ENCODE measurements at places on chromosomes 11 and 22.

DNA sequence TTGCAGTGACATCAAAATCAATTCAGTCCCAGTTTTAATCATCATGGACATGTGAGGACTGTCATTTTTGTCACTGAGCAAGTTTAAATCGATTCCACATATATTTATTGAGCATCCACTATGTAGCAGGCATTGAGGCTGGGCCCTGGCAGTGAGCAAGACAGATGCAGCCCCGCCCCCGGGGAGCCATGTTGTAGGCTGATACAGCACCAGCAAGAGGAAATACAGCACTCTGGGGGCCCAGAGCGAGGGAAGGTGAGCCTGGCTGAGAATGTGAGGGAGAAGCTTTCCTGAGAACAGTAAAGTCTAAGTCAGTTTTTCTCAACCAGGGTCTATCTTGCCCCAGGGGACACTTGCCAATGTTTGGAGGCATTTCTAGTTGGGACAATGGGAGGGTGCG, 108.6 kb upstream of the ASPHD2 start:
- no peak for DNase-seq

GRCh38 chr11:1949302-1949701, 2.2 kb downstream of the MRPL23 start:
- DNase-seq = no peak

DNA sequence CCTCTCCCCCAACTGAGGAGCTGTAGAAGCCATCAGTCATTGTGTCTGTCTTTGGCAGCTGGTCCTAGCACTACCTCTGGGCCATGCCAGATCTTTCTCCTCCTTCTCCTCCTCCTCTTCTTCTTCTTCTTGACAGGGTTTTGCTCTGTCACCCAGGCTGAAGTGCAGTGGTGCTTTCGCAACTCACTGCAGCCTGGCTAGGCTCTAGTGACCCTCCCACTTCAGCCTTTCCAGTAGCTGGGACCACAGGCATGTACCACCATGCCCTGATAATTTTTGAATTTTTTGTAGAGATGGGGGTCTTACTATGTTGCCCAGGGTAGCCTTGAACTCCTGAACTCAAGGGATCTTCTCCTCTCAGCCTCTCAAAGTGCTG, 50.1 kb upstream of the SHANK2 start:
- no peak for DNase-seq

GRCh38 chr11:78641541-78641940, 66.9 kb upstream of the NARS2 start:
- DNase-seq = no peak

GRCh38 chr11:69999721-70000120, 78.4 kb upstream of the ANO1 start:
- DNase-seq = no peak

GRCh38 chr11:35905646-35906276, 38.1 kb upstream of the LDLRAD3 start:
- DNase-seq = no peak

- DNase-seq = no peak
Observed at GRCh38 chr11:24556693-24557092, 59.8 kb downstream of the LUZP2 start.

DNA sequence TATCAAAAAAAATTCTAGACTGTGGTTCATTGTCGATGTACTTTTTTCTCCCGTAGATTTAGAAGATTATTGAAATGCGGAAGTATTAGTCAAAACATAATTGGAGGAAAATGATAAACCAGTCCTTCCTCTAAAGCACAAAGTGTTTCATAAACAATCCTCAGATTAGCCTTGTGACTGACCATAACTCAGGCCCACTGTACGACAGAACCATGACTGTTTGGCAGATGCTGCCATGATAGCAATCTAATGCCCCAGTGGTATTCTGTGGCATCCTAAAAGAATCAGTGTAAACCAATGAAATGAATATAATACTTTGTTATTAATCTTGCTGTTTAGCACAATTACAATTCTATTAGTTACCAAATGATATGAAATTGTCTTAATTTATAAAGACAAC, 127.0 kb upstream of the CTSC start:
- no peak for DNase-seq

- no peak for DNase-seq
Observed at GRCh38 chr11:110759972-110760381, 47.7 kb upstream of the ARHGAP20 start.

DNA sequence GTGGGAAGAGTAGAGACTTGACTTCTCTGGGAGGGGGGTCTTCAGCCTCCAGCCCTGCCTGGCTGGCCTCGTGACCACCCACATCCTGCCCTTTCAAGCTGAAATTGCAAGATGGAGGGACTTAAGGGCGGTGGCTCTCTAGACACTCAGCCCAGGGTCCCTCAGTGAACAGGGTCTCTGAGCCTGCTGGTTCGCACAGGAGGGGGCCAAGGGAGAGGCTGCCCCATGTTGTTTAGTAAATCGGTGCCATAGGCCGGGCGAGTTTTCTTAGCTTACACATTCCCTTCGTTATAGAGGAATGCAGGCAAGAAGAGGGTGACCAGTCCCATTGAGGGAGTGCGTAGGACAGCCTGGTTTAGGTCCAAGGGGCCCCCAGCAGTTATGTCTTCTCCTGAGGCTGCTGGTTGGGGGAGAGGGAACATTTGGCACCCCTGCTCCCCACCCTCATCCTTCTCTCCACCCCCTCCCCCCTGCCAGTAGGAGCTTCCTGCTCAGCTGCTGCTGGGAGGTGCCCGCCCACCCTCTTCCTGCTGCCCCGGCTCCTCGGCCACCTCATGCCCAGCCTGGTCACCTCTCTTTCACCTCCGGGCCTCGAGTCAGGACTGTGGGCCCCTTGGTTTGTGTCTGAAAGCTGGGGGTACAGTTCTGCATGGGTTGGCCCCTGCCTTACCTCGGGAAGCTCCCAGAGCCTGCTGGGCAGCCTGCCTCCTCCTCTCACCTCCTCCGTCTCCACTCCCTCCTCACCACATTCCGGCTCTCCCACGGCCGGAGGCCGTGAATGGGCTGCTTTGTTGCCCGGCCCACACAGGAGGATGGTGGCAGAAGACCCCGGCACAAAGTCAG, 3.9 kb downstream of the FRMD8 start:
- no peak for DNase-seq

DNA sequence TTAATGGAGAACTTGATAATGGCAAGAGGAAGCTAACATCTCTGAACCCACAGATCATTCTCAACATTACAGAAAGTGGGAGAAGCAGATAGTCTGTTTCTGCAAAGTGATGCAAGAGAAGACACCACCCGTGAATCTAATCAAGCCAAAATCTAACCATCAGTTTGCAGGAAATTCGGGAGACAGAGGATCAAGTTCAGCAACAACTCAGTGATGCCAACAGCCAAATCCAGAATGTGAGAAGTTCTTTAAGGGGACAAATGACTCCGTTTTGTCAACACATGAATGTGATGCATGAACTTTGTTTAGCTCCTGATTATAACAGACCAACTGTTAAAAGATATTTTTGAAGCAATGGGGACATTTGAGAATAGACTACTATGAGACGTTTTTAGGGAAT, 95.2 kb upstream of the LDLRAD3 start:
- no peak for DNase-seq

DNA sequence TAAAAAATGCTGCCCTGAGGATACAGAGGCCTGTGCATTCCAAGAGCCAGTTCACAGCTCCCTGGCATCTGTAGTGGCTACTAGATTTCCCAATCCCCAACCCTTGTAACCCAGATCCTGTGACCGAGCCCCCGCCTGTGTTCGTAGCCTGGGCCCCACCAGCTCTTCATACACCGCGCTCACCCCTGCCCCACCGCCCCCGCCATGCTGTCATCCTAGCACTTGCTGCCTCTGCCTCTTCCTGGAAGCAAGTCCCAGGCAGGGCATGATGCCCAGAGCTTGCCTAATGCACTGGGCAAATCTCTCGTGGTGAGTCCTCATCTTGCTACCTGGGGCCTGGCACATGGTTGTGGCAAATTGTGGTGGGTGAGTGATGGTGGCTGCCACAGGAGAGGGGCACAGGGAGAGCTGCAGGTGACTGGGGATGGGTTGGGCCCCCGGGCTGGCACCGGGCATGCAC, 7.1 kb downstream of the MGAT3 start:
- DNase-seq = no peak

GRCh38 chr11:57248780-57249383, 11.8 kb upstream of the APLNR start:
- DNase-seq = peak; percentile 63

GRCh38 chr11:79437278-79437980, 3.4 kb downstream of the TENM4 start:
- DNase-seq = peak; percentile 73

DNA sequence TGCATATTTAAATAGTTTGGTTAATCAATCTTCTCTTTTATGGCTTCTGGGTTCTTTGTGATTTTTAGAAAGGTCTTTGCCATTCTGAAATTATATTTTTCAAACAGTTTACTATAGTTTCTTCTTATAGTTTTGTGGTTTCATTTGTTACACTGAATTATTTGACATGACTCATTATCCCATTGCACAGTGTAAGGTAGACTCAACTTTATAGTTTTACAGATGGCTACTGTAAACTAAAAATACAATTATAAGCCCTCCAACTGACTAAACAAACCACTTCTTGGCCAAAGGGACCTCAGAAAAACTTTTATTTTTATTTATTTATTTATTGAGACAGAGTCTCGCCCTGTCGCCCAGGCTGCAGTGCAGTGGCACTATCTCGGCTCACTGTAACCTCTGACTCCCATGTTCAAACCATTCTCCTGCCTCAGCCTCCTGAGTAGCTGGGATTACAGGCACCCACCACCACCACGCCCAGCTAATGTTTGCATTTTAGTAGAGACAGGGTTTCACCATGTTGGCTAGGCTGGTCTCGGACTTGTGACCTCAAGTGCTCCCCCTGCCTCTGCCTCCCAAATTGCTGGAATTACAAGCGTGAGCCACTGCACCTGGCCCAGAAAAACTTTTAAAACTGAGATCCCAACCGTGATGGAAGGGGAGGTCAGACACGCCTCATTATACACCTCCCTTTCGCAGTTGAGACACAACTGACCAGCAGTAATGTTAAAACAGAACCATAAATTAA, 14.1 kb upstream of the RAC2 start:
- DNase-seq = no peak

GRCh38 chr22:43980579-43980978, 25.3 kb downstream of the SAMM50 start:
- DNase-seq = no peak

DNA sequence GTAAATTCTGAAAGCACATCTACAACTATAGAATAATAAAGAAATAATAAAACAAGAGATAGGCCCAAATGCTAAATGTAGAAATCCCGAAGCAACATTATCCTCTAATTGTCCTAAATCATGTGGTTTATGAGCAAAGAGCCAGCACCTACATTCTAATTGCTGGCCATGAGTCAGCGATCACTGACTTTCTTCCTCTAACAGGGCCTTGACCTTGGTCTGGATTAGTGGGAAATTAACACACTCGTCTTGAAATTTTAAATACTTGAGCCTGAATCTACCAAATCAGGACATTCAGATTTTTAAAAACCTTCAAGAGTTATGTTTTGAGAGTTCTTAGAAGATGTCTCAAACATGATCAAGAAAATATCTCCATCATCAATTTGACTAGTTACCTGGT, 727.6 kb downstream of the METTL15 start:
- no peak for DNase-seq

DNA sequence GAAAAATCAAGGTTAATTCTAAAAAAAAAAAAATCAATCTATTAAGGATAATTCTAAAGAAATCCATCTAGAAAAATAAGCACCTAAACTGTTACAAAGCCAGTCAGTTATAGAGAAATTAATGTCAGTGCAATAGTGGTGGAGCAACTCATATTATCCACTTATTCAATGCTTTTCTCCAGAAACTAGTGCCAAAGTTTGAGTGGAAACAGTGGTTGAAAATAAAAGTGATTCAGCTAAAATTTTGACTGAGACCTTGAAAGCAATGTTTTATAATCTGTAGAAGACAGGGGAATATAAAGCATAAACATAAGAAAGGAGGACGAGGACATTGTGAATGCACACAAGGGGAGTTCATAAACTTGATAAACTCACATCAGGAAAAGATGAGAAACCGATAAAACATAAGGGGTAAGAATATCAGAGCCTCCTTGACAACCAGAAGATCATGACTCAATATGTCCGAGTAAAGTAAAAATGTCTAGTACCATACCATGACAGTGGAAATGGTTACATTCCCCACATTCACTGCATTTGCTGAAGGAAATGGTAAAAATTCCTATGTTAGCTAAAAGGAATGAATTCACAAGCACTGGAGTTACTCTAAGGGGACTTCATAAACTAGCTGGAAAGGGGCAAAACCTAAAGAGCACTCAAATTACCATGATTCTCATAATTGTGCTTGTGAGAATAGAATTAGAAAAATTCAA, 58.7 kb upstream of the SLC5A12 start:
- DNase-seq = no peak

GRCh38 chr11:534396-535209, 773 bp downstream of the HRAS start:
- no peak for DNase-seq

- DNase-seq = no peak
Observed at GRCh38 chr11:66393954-66394353, 22.4 kb upstream of the SLC29A2 start.

DNA sequence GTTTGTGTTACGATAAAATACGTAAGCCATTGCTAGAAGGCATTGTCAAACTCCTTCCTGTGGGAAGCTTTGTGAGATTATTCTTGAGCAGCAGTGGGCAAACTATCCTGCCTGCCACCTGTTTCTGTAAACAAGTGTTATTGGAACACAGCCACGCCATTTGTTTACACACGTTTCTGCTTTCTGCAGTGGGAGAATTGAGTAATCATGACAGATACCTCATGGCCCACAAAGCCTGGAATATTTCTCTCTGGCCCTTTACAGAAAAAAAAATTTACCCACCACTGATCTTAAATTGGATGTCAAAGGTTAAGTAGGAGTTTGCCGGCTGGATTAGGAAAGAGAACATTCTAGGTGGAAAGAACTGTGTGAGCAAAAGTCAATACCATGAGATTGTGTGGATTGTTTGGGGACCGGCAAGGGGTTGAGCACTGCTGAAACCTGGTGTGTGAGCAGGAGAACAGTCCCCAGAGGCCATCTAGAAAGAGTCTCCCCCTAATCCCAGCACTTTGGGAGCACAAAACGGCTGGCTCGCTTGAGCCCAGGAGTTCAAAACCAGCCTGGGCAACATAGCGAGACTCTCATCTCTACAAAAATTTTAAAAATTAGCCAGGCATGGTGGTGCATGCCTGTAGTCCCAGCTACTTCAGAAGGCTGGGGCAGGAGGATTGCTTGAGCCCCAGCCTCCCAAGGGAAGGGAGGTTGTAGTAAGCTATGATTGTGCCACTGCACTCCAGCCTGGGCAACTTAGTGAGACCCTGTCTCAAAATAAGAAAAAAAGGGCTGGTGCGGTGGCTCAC, 6.0 kb upstream of the PLA2G6 start:
- no peak for DNase-seq
